ENCODE measurements at places on chromosomes 5 and 9.

GRCh38 chr5:41161271-41161670 is 52.1 kb downstream of the C6 start:
- DNase-seq = no peak

GRCh38 chr5:109654455-109654854 is 35.3 kb upstream of the MAN2A1 start:
- DNase-seq = no peak

DNA sequence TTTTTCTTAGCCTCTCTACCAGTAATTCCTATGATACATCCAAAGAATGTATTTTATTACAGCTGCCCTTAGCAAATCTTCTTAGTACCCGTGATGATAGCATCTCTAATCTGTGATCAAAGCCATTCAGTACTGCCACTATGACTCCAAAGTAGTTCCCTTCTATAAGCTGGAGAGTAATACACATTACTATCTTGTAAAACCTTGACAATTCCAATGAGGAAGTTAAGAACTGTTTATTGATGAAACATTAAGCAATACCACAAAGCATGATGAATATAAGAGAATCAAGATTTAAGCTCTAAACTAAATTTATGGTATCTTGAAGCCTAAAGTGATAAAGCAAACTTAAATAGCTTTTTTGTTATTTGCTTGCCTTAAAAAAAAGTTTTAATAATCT is 86.1 kb downstream of the SMIM23 start:
- DNase-seq = no peak

- DNase-seq = no peak
Observed at GRCh38 chr9:97980918-97981845, 2.0 kb upstream of the ANP32B start.

DNA sequence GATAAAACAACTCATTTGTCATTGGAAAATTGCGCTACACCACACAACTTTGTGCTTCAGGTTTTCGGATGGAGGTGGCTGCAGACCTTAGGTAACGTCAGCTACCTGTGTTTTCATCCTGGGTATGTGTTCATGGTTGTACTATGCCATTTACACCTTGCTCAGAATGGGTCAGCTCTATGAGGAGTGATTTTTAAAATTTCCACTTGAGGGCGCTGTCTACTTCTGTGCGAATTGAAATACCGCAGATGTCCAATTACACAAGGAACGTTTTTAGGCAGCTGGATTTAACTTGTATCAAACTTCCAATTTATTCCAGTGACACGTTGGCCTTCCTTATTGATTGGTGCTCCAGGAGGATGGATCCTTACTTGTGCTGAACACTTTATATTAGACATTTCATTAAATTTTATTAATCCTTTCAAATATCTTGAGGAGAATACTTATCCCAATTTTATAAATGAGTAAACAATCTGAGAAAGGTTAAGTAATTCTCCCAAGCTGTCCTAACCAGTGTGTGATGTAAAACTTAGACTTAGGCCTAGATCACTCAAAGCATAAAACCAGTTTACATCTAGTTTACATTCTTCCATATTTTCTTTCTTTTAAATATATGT is 23.4 kb downstream of the DMRTA1 start:
- no peak for DNase-seq

- DNase-seq = no peak
Observed at GRCh38 chr9:85185486-85186217, 516.1 kb downstream of the NTRK2 start.

DNA sequence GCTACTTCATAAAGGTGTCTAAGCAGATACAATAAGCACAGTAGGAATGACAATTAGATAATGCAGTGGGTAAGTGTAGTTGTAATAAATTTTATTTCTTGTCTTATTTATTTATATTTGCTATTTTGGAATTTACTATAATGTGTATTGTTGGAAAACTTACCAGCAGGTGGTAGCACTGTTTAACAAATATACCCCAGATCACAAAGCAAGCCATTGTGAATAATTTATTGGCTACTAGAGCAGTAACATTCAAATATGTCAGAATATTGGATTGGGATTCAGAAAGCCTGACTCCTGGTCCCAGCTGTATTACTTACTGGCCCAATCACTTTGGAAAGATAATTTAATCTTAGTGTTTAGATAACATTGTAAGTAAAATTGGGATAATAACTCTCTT is 78.0 kb downstream of the ISOC1 start:
- no peak for DNase-seq

DNA sequence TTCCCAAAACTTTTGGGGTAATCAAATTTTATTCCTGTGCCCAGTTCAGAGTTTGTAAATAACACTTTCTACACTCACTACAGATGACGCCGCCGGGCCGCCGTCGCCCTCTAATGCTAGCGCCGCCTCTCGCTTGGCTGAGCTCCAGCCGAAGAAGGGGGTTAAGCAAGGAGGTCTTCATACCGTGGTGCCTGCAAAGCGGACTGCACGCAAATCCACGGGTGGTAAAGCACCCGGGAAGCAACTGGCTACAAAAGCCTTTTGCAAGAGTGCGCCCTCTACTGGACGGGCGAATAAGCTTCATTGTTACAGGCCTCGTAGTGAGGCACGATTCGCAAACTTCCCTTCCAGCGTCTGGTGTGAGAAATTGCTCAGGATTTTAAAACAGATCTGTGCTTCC is 280.4 kb downstream of the MEF2C start:
- DNase-seq = no peak

GRCh38 chr5:145829708-145830361 is 5.3 kb downstream of the PRELID2 start:
- no peak for DNase-seq

- no peak for DNase-seq
Observed at GRCh38 chr9:135290086-135290485, 189.5 kb upstream of the PPP1R26 start.

DNA sequence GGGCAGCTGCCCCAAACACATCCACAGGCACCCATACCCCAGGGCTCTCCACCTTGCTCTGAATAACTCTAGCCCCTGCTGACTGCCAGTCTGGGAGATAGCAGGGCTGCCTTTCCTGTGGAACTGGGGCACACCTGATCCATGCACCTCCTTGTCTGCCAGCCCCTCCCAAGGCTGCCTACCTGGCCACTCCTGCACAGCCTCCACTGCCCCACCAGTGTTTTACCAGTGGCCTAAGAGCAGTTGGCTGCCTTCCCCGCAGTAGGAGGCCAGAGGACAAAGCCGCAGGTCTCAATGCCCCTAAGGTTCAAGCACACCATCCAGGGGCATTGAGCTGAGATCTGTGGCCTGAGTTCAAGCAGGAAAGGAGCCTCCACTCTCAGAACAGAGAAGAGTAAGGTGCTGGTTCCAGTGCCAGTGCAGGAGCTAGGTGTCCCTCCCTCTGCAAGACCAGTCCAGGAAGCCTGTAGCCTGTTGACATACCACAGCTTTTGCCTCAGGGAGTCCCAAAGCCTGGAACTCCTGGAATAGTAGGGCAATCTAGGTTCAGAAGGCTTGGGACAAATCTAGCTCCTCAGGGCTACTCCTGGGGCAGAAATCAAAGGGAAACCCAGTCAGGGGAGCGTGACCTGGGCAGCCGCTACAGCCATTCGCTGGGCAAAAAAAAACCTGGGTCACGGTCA is 514.5 kb upstream of the PTGER4 start:
- DNase-seq = no peak

- no peak for DNase-seq
Observed at GRCh38 chr5:168851902-168852321, 272.7 kb upstream of the PANK3 start.

DNA sequence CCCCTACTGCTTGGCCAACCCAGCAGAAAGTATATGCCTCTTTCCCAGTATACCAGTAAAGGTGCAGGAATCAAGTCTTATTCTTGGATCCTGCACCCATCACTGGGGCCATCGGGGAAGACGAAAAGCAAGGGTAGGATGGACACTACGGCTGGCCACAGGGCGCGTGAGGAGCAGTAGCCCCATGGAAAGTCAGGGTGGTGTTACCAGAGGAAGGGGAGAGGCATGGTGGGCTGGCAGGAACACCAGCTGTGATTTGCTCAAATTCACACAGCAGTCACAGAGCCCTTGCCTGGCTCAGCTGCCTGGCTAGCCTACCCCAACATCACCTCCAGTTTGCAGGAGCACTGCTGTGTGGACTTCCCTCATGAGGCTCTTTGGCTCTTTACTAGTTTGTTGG is 34.5 kb upstream of the SAP30L start:
- DNase-seq = no peak
